ENCODE measurements at places on chromosomes 7 and 10.

GRCh38 chr10:75624638-75625037 is 193.2 kb downstream of the LRMDA start:
- DNase-seq = no peak

DNA sequence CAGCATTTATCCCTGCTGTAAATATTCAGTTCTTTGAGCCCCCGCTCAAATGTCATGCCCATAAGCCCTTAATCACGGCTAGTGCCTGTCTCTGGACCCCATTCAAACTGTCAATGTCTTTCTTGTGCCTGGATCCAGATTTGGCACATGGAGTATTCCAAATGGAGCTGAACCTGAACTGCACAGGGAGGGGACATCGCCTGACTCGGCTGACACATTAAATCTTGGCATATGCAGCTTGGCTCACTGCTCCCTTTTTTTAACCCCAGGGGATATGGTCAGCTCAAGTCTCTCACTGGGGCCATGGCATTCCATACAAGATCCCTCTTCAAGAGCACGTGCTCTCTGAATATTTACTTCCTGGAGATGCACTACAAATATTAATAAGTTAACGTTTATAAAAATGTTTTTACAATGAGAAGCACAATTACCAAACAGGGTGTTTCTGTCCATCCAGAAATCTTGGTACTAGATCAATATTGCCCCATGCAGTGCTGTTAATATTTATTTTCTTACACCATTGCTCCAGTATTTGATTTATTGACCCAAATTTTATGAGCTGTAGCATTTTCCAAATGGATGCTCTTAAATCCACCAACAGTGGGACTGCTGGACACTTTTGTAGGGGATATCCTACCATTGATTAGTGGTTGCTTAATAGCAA is 57.4 kb downstream of the FGFR2 start:
- peak; percentile 8 for DNase-seq

DNA sequence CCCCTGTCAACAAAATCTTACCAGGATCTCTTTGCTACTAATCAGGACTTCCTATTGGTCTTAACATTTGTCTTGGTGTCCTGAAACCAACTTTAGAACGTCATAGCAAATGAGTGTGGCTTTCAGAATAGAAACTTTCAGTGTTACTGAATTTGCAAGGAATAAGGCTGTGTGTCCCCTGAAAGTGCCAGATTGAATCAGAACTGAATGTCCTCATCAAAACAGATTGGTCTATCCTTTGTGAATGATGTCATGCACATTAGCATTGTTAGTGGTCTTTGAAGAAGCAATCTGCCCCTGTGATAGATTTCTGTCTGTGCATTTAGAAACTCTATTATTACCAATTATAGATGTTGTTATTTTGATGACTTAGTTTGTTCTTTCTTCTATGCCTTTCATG is 119.9 kb downstream of the AGMO start:
- no peak for DNase-seq

DNA sequence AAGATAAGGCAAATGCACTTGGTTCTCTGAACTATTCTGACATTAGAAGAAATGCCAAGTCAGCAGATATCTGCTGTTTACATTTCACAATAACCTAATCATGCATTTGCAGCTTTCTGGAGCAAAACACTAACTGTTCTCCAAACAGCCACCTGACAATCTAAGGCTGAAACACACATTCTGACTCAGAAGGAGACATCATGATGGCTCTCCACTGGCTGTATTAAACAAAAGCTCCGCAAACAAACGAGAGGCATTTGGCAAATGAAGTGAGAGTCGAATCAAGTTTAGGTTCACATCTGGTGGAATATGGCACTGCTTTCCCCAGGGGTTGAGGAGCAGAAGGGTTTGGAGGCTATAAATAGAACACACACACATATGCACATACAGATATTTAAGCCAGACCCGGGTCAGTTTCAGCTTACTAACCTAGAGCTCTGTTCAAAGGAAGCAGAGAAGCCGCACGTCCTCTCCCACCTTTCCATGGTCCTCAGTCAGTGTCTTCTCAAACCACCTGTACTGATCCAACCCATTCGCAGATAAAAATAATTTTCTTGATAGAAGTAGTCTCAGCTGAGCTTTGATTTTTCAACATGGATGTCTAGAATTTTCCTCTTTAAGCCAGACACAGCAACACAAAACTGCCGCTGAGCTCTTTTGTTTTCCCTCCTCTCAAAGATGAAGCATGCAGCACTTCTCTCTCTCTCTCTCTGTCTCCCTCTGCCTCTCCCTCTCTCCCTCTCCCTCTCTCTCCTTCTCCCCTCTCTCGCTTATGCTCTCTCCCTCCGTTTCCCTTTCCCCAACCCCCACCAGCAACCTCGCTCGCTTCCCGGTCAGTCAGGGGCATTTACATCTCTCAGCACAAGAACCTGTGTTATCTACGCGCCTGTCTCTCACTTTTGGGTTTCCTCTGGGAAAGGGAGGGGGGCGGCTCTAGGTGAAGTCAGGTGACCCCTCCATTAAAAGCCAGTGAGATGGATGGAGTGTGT is 682.8 kb downstream of the MAGI2 start:
- DNase-seq = no peak

- no peak for DNase-seq
Measured at GRCh38 chr10:6067457-6067856, 5.3 kb upstream of the IL2RA start.

DNA sequence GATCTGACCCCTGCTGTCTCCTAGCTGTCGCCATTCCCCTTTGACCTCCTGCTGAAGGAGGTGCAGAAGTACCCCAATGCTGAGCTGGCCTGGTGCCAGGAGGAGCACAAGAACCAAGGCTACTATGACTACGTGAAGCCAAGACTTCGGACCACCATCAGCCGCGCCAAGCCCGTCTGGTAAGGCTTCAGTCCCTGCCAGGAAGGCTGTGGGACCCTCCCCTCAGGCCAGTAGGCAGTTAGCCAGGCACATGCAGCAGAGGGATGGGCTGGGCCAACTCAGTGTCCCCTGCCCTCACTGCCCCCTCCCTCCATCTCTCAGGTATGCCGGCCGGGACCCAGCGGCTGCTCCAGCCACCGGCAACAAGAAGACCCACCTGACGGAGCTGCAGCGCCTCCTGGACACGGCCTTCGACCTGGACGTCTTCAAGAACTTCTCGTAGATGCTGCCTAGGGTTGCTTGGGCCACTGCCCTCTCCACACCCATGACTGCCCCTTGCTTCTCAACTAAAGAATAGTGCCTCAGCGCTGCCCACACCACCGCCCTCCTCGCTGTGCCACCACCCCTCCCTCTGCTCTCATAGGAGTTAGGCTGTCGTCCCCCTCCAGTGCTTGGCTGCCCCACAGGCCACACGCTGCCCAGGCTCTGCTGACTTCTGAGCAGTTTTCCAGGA is 41.0 kb upstream of the ZMIZ2 start:
- no peak for DNase-seq

DNA sequence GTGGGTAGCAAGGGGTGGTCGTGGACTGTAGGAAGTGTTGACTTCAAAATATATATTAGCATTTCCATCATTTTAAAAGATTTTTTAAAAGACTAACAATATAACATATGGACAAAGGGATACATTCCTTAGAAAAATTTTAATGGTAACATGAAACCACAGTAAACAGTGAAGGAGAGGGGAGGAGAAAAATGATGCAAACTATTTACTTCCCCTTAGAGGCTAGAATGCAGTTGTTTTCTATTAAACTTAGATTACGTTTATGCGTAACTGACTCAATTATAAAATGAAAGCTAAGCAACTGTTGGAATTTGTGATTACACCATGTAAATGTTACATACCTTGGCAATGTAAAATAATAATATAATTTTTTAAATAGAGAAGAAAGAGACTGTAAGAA is 41.3 kb downstream of the CALD1 start:
- DNase-seq = no peak

- DNase-seq = no peak
Measured at GRCh38 chr7:70723339-70723738, 408.6 kb upstream of the GALNT17 start.

GRCh38 chr10:133258818-133259601 is 17.7 kb downstream of the ADAM8 start:
- no peak for DNase-seq

- no peak for DNase-seq
Measured at GRCh38 chr10:35041502-35041879, 48.6 kb downstream of the CUL2 start.

- DNase-seq = no peak
Measured at GRCh38 chr10:77959384-77959783, 32.8 kb upstream of the DLG5 start.

DNA sequence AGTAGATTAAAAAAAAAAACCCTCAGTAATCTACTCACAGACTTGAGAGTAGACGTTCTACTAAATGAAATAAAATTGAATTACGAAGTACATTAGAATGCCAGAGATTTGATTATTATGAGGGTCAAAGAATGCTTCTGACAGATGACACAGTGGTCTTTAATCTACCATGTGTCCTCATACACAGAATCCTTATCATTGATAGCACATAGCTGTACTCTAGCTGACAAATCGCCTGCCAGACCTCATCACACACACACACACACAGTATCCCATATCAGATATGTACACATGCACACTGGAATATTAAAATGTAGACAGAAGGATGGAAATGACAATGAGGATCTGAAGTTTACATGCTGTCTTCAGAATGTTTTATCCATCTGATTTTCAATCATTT is 104.6 kb downstream of the SORCS1 start:
- no peak for DNase-seq

DNA sequence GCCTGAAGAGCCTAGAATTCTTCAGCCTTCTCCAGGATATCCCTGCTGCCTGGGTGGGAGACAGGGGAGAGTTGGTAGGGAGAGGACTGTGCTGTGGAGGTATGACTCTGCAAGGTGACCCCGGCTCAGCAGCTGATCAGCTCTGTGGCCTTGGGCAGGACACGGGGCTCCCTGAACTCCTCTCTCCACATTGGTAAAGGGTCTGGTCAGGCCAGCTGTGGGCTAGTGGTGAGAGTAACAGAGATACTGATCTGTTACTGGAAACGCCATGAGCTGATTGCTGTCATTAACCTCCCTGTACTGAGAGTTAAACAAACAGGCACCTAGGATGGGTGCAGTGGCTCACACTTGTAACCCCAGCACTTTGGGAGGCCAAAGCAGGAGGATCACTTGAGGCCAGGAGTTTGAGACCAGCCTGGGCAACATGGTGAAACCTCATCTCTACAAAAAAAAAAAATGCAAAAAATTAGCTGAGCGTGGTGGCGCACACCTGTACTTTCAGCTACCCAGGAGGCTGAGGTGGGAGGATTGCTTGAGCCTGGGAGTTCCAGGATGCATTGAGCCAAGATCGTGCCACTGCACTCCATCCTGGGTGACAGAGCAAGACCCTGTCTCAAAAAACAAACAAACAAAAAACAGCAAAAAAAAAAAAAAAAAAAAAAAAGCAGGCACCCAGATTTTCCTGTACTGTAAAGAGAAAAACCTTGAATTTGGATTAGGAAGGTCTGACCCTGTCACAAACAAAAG is 151.5 kb downstream of the CUX1 start:
- DNase-seq = no peak

DNA sequence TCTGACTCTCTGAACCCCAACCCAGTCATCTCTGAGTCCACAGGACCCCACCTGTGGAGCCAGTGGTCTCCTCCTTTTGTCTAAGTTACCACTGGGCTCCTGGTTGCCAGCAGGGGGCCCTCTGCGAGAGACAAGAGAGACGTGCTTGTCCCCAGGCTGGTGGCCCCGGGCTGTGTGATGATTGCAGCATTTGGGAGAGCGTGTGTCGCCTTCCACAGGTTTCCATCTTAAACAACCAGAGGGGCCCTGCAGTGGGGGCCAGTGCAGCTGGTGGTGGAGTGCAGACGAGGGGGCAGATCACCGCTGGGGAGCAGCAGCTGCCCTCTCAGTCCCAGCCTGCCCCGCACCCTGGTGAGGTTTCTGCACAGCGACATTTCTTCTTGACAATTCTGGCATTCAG is 122.4 kb upstream of the PPP2R2D start:
- no peak for DNase-seq

DNA sequence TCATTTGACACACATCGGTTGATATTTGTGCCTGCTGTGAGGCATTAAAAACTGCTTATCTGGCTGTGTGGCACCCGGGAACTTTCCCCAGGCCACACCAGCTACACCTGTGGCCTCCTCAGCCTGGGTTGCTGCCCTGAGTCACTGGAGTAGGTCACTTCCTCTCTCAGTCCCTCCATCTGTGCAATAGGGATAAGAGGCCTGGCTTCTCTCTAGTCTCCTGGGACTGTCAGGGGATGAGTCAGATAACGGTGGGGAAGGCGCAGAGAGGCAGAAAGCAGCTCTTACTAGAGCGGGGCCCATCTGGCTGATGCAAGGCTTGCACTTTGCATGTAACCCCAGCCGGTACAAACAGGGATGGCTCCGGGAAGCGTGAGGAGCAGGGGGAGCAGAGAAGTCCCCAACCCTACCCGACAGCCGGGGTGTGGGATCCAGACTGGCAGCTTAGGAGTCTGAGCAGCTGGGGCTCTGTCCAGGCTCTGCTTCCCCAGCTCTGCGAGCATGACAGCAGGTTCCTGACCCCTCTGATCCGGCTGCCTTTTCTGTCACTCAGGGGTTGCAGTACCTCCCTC is 34.0 kb downstream of the DNAJB12 start:
- DNase-seq = no peak

DNA sequence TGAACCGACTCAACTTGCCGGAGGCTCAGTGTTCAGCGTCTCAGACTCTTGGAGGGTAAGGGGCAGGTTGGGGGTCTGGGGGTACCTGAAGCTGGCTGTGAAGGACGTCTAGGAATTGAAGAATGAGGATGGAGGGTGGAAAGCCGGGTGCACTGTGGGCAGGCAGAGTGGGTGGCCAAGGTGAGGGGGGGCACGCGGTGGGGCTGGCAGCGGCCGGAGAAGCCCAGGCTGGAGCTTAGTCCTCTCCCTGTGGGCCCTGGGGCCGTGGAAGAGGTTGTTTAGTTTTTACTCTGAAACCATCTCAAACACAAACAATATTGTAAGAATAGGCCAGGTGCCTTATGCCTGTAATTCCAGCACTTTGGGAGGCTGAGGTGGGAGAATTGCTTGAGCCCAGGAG is 83.4 kb downstream of the UNCX start:
- no peak for DNase-seq

- DNase-seq = no peak
Measured at GRCh38 chr7:83617858-83618257, 31.1 kb downstream of the SEMA3E start.

DNA sequence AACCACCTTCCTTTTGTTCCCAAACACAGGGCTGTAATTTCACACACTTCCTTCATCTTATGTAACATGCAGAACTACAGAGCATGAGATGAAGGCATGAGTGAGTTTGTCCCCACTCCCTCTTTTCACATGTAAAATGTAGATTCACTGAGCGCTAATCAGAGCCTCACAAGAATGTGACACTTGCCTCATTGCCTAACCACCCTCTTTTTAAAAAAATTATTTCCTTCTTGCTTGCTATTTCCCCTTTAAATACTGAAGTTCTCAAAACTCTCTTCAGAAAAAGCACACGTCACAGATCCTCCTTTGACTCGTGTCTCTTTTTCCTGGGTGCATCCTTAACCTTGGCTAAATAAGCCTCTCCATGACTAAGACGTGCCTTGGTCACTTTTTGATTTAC is 121.2 kb upstream of the TARP start:
- no peak for DNase-seq

- DNase-seq = no peak
Measured at GRCh38 chr10:127869329-127869728, 23.4 kb downstream of the CLRN3 start.
